NCI-H524 treated with DMSO at 0.1 percent for 48 hours (cell line): ENCODE measurements at places on chromosomes 11 and 22.

- DNase-seq = no peak
These were observed 560.1 kb upstream of the FAT3 start for GRCh38 chr11:91664521-91664920.

- no peak for DNase-seq
These were observed 49.9 kb downstream of the SIK2 start for GRCh38 chr11:111652184-111652583.

DNA sequence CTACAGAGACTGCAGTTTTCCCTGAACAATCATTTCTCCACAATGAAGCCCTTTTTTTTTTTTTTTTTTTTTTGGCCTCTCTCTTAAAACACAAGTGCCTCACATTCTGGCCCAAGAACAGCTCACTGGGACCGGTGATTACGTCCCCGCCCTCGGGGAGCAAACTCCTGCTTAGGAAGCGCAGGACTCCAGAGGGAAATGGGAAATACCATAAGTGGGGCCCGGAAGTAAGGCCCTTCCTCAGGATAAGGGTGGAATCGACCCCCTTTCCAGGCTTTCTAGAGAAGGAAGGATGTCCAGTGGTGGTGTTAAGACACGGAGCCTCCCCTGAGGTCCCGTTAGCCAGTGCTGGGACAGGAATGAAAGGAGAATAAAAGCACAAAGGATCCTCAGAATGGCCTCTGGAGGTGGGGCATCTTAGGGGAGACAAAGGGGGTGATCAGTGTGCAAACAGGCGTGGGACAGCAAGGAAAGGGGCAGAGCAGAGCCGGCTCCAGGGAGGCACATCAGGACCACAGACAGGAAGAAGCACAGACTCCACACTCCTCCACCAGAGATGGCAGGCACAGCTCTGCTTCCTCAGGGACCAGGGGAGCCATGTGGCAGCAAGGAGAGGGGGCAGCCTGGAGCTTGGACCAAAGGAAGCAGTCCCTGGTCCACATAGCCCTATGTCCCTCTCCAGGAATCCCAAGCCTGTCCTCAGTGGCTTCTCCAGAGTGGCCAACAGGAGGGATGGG lies 61.3 kb downstream of the CHST1 start:
- DNase-seq = no peak

DNA sequence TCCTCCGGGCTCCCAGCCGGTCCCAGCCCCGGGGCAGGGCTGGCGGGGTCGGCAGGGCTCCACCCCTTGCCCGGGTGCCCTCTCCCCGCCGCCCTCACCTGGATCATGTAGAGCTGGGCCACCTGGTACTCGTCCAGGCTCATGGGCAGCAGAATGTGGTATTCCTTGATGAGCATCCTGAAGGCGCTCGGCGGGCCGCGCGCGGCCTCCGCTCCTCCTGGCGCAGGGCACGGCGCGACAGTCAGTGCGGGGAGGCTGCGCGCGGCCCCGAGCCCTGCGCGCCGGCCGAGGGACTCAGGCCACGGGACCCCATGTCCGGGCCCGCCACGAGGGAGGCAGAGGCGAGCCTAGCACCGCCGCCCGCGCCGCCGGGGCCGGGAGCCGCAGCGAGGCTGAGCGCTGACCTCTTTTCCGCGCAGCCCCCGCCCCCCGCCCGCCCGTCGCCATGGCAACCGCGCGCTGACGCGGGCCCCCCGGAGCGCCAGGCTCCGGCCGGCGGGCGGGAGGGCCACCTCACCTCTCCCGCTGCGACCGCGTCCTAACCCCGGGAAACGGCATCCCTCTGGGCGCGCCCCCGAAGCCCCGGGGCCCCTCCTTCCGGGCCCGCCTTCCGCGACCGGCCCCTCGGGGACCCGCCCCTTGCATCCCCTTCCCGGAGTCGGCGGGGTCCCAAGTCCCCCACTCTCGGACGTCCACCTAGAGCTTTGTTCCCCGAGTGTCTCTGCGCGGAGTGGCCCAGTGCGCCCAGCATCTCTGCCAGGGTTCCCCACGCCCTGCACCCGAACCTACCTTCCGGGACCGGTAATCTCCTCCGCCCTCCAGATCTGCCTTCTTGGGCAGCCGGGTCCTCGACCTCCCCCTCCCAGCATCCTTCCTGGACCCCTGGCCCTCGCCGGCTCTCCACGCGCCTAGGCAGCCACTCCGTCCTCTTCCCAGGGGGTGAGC lies 886 bp downstream of the PITPNM1 start:
- no peak for DNase-seq

DNA sequence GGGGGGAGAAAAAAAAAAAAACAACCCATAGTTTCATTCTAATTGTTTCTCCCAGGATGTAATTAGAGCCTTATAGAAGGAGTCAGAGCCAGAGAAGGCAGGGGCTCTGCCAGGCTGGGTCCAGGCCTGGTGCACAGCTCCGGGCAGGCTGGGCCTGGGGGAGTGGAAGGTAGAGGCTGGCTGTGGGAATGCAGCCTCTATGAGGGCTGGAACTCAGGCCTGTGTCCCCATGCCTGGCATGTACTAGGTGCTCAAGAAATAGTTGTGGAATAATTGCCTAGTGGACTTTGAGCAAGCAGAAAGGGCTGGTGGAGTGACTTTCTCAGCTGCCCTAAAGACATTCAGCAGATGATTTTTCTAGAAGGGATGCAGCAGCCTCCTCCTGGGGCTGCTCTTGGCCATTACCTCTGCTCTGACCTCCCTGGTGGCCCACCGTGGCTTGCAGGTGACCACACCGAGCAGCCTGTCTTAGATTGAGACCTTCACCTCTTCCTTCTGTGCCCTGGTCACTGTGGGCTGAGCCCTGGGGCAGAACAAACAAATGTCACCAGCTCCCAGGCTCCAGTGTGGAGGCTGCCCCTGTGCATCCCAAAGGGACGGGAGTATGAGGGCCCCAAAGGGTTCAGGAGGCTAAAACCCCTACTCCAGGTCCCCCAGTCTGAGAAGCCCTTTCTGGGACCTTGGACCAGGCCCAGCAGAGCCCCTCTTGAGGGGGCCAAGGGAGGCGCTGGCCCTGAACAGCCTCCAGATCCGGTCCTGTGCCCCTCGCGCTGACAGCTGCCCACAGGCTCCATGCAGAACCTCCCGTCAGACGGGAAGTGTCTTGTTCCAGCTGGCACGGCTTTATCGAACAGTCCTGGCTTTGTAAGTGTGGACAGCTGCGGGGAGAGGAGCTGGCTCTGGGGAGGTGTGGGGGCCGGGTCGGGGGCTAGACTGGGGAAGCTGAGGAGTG lies 18.8 kb downstream of the MYEOV start:
- no peak for DNase-seq

DNA sequence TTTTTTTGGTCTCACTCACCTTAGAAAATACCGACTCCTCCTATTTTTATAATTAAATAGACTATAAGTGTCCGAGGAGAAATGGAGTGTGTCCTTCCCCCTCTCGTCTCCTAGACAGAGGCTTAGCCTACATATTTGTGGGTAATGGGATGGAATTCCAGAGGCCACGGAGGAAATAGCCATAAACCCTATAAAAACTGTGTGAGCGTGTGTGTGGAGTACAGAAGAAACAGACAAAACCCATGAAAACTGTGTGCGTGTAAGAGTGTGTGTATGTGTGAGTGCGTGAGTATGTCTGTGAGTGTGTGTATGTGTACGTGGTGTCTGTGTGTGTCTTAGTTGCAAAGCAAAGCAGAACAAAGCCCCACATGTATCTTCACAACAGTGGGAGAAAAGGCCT lies 883.5 kb downstream of the OPCML start:
- no peak for DNase-seq

- DNase-seq = no peak
These were observed 48.4 kb upstream of the MRGPRX1 start for GRCh38 chr11:18987454-18988231.

DNA sequence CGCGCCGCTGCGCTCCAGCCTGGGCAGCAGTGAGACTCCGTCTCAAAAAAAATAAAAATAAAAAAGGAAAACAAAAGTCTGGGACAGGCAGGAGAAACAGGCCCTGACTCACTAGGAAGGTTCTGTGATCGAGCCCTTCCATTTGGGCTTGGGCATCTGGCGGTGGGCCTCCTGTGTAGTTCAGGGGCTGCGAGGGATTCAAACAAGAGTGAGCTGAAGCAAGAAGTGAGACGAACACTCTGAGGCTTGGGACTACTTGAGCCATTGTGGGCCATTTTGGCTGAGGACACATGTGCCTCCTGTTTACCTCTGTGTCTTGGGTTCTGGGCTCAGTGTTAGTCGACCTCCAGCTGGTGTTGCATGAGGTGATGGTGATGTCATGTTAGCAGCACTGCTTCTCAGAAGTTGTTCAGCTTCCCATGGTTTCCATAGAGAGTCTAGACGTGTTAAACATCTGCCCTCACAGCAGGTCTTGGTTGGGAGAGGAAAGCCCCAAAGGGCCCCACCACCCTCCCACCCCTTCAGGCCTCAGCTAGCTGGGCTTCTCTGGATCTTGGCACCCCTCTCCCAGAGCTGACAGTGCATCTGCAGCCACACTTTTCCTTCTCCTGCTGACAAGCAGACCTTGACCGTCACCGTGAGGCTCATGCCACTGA lies 57.8 kb downstream of the MED15 start:
- no peak for DNase-seq

DNA sequence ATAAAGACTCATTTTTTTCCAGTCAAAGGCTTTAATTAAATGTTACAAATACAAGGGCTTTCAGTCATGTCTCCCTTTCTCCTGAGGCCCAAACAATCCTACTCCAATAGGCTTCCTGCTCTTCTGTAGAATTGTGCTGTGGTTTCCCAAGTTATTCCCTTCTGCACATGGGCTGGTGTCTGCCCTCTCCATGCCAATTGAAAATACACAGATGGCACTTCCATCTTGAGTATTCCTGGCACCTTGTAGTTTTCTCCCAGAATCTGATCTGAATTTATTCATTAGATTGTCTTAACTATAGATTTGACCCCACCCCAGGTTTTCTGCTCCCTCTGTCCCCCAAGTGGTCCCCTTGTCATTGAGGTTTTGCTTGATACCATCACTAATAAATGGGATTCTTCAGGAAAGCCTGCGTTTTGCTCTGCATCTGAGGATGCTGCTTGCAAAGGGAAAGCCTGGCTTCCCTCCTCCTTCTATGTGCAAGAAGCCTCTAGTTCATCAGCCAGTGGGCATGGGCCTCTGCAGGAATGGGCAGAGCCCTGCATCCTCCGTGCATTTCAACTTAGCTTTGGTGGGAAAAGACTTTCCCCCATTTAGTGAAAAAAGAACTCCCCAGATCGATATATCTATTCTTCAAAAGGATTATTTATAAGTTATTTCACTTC lies 926.7 kb downstream of the NTM start:
- no peak for DNase-seq

GRCh38 chr11:62004473-62004872 lies 37.0 kb upstream of the FTH1 start:
- DNase-seq = no peak

DNA sequence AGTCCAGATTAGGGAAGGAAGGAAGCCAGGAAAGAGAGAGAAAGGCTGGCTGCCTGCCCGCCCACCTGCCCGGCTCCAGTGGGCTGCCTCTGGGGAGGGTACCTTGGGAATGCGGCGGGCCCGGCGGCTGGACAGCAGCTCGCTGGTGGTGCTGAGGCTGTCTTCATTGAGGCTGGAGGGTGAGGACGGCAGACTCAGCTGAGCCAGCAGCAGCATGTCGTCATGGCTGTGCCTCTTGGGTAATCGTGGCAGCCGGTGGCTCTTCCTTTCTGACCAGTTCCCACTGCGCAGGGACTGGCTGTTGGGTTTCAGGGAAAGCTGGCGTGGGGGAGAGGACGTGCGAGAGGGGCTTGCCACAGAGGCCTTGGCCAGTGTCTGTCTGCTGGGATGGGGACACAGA lies 32.9 kb downstream of the RPL27A start:
- DNase-seq = no peak

- DNase-seq = no peak
These were observed 434 bp downstream of the XPNPEP3 start for GRCh38 chr22:40857309-40857855.

DNA sequence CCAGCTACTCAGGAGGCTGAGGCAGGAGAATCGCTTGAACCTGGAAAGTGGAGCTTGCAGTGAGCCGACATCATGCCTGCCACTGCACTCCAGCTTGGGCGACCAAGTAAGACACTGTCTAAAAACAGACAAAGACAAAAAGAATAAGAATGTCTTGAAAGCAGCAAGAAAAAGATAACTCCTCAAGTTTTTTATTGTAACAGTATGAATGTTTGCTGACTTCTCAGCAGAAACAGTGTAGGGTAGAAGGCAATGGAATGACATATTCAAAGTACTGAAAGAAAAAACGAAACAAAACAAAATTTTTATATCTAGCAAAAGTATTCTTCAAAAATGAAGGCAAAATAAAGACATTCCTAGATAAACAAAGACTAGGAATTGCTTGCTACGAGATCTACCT lies 76.9 kb downstream of the PACS1 start:
- no peak for DNase-seq
